ENCODE measurements at places on chromosomes 16 and 17. TPM values are rescaled to one million over a fixed set of nuclear protein-coding genes. Genes with fewer than 3 reads are reported as not detected.

TEX19 gene
- not detected for total RNA-seq

ABCC12 gene
- not detected for total RNA-seq

RAI1 gene
- total RNA-seq: 62.0 TPM

OR4D2 gene
- total RNA-seq: not detected

DNAH9 gene
- 0.98 TPM for total RNA-seq

INPP5K gene
- 46.5 TPM for total RNA-seq

CLCN7 gene
- 67.0 TPM for total RNA-seq

RFWD3 gene
- 18.4 TPM for total RNA-seq
